ENCODE measurements at places on chromosomes 4 and X.

- DNase-seq, result no peak
Measured at GRCh38 chrX:71504346-71504745, 28.6 kb upstream of the OGT start.

GRCh38 chr4:56388306-56388705, 1.0 kb upstream of the AASDH start:
- no peak for DNase-seq

DNA sequence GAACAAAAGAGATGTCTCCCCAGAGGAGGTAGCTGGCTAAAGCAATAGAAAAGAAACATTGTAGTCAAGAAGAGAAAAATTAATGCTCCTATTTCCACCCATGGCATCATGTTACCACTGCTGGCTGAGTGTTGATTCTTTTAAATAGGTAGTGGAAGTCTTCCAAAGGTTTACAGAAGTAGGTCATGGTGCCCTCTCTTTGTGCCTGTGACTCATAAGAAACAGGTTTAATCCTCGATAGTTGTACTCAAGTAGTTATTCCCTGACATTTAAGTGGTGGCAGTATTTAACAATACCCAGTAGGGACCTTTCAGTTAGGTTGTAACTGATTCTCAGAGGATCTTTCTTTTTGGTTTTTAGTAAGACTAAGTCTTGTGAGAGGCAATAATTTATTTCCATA, 247.8 kb downstream of the TEX13A start:
- DNase-seq, result no peak

DNA sequence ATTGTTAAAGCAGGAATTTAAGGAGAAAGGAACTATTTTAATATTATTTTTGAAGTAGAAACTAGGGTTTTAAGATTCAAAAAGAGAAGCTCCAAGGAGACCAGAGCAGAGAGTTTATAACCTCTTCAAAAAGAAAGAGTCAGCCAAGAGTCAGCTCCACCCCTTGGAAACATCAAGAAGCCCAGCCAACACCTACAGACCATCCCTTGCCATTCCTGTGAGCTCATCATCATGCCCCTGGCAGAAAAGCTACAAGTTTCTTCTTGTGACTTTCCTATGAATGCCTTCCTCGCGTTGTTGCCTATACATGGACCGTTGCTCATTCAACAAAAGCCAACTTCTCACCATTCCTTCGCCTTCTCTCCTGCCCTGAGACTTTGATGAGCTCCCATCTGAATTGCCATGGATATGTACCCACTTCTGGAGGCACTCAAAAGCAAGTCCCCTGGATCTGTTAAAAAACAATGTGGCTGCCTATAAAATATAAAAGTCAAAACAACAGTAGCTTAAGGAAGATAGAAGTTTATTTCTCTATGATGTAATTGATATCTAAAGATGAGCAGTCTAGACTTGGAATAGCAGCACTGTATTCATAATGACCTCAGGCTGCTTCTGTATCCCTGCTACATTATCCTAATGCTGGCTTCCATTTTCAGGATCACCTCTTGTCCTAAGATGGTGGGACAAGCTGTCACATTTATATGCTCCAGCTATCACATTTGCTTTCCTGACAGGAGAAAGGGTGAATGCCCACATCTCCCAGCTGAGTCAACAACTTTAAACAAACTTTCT, 20.3 kb downstream of the PLRG1 start:
- no peak for DNase-seq

- DNase-seq, result no peak
Measured at GRCh38 chrX:78838709-78839108, 91.2 kb downstream of the LPAR4 start.

GRCh38 chr4:185797018-185797417, 15.0 kb downstream of the SORBS2 start:
- no peak for DNase-seq

GRCh38 chrX:37349221-37350033, at the start of gene PRRG1:
TSS of gene PRRG1 (plus strand) at chrX:37349364. CDS start at chrX:37406250, 56,886 bp downstream.
- DNase-seq, result no peak

GRCh38 chr4:185512516-185512915, 22.8 kb downstream of the PDLIM3 start:
- DNase-seq, result no peak

DNA sequence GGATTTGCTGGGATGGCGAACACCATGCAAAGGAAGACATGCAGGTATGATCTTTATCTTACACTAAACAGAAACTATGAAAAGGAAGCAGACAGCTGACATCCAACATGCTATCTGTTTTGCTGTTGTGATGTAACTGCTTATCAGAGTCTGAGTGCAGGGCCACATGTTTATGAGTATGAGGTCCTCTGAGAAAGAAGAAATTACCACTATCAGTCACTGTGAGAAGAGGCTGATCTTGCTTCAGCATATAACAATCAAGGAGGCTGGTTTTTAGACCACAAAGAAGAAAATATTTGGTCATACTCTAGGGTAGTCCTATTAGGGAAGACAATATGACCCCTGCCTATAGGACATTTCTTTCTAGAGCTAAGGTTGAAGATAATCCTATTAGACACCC, 18.5 kb downstream of the CLGN start:
- no peak for DNase-seq

DNA sequence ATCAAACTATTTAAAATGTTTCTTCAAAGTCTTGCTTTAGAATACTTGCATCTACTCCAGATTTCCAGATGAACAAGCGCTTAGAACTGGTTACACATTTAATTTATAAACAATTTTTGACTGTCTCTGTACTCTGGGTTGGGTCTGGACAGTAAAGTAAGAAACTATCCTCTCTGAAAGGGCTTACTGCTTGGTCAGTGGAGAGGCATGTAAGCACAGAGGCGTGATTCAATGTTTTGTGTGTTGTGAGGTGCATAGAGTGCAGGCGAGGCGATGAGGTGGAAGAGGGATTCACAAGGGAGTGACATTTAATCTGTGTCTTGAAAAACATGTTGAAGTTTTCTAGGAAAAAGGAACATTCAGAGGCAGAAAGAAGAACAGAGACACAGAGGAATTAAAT, 231.4 kb downstream of the VEGFC start:
- no peak for DNase-seq

DNA sequence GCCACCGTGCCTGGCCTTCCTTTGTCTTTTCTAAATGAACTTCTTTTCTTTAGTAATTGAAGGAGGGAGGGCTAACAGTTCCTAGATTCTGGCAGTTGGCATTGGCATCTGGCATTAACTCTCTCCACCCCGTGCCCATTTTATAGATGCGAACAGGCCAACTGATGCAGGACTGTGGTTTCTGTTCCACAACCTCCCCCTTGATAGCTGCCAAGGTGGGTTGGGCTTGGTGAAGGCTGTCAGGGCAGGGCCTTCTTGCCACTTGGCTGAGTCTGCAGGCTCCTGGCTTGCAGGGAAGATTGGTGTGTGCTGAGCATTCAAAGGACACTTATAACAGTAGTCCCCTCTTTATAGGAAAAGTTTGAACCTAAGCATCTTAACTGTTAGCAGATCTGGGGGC, 4.3 kb downstream of the SOWAHD start:
- DNase-seq, result no peak

DNA sequence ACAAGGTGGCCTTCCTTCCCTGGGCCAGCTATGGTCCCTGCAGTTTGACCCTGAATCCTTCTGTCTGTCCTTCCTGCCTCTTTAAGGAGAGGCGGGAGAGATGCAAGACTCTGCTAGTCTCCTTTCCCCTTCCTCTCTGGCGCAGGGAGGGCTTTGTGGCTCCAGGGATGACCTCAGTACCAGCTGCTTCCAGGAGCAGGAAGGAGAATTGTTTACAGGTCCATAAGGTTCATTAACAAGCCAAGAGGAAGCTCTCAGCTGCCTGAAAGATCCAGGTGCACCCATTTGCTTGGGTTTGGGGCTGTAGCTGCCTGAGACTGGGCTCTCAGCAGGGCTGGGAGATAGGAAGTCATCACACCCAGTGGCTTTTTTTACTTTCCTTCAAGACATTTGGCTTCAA, 4.0 kb upstream of the FATE1 start:
- DNase-seq, result no peak

DNA sequence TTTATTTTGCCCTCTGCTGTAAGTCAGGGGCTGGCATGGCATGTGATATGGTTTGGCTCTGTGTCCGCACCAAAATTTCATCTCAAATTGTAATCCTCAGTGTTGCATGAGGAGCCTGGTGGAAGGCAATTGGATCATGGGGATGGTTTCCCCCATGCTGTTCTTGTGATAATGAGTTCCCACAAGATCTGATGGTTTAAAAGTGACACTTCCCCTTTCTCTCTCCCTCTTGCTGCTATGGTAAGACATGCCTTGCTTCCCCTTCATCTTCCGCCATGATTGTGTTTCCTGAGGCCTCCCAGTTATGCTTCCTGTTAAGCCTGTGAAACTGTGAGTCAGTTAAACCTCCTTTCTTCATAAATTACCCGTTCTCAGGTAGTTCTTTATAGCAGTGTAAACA, 72.0 kb upstream of the MSX1 start:
- no peak for DNase-seq

GRCh38 chrX:103446665-103447302, 70.4 kb downstream of the BEX3 start:
- no peak for DNase-seq

GRCh38 chr4:167274351-167274750, 40.1 kb upstream of the SPOCK3 start:
- DNase-seq, result no peak

- peak; percentile 22 for DNase-seq
Measured at GRCh38 chr4:39134683-39135306, 47.5 kb upstream of the WDR19 start.

- DNase-seq, result no peak
Measured at GRCh38 chr4:53199356-53199755, 166.5 kb downstream of the SCFD2 start.

DNA sequence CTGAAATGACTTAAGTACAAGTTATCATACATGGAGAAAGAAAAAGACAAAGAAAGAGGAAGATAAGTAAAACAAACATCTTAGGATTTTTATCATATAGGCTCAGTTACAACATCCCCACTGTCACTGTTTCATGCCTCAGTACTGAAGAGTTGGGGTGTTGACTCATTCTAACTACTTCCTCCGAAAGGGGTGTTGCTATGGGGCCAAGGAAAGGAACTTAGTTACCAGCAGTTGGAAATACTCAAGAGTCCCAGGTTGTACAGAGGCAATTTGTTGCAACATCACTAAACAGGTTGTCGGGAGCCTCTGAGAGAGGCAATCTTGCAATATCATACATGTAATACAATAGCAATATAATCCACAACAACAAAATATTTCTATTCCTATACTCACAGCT, 1264.7 kb downstream of the PCDH7 start:
- DNase-seq, result no peak

- DNase-seq, result no peak
Measured at GRCh38 chr4:71195924-71196323, 142.9 kb upstream of the SLC4A4 start.

DNA sequence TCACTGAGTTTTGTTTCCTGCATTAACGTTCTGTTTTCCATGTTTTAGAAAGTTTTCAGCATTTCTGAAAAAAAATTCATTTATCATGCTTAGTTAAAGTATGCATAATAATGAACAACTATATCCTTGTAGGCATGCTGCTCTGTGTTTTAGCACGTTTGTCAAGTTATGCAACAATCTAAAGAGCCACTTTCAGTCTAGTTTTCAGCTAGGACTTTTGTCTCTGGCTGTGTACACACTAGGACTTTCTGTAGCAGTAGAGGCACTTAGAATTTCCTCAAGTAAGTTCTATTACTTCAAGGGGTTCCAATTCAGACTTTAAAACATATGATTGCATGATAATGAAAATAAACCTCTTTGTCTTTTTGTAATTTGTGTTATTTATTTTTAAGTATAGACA, 12.4 kb downstream of the DCAF8L1 start:
- DNase-seq, result no peak

- DNase-seq, result no peak
Measured at GRCh38 chr4:40912460-40913184, 162.9 kb downstream of the NSUN7 start.

DNA sequence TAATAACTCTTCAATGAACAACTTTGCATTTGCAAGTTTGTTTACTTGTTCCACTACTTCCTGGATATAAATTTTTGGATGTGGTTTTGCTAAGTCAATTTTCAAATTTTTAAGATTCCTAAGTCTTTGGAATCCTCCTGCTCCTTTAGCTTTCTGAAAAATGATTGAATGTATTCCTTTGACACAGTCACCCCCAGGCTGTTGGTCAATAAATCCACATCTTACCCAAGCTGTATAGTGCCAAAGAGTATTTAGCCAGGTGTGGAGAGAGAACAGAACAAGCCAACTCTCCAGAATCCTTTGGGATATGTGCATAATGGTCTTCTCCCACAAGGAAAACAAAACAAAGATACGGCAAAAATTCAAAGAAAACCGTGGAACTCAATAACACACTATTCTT, 56.9 kb upstream of the INTU start:
- no peak for DNase-seq

- no peak for DNase-seq
Measured at GRCh38 chr4:158521484-158522088, at the start of gene RXFP1. TSS of gene RXFP1 (plus strand) at chr4:158521882. CDS start at chr4:158521977, 95 bp downstream.

- DNase-seq, result no peak
Measured at GRCh38 chrX:72020204-72020603, 109.6 kb downstream of the NHSL2 start.

GRCh38 chr4:184147858-184148737, 69.6 kb downstream of the ENPP6 start:
- DNase-seq, result no peak

DNA sequence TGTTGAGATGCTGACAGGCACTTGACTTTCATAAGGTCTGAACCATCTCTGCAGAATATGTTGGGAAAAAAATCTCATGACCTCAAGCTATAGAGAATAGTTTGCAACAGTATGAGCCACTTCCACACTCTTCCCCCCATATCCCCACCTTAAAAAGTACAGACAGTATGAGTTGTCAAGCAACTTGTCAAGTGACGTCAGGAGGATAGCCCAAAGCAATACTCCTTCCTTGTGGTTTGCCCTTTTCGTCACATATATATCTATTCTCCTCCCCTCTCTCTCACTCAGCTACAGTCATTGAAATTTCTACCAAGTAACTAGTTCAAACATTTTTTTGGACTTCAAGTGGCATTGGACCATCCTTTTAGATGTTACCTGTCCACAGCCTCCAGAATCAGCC, 67.7 kb downstream of the MCF2 start:
- no peak for DNase-seq
